ENCODE measurements at places on chromosomes 3 and 15.

DNA sequence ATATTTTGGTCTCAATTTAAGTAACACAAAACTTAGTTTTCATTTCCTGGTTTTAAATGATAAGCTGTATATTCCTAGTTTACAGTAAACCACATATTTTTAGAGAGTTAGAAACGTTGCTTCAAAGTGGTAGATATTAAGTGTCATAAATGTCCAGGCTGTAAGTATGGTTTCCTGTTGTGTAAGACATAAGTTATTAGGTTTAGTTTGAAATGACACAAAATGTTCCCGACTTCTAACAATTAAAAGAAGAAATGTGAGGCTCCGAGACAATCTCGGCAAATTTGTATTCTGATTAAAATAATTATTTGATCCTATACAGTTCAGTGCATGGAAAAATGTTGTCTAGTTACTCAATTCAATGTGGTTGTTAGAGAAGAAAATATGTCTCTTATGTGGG lies 387.3 kb downstream of the EPHA3 start:
- DNase-seq, result no peak

DNA sequence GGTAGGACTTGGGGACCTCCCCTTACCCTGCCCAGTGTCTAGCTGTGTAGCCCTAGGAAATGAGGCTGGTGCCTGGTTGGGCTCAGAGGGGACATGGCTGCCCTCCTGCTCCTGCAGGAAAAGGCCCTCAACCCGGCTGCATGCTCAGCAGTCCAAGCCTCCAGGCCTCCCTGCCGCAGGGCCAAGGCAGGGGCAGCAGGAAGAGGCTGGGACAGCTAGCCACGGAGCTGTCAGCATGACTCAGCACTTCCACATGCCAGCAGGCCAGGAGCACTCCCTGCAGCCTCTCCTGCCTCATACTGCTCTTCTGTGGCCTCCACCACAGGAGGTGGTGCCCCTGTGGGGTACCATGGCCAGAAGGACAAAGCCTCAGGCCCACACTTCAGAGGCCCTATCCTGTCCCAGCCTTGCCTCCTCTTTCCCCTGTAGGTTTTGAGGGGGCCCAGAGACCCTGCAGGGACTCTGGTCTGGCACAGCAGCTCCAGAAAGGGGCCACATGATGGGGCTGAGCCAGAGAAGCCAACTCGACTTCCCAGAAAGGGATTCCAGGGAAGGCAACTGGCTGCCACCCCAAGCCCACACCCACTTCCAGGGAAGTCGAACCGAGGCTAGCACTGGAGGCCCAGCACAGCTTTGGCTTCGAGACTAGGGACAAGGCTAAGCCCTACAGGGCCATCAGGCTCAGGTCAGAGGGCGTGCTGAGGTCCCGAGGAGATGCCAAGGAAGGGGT lies 19.5 kb downstream of the TKT start:
- DNase-seq, result peak; percentile 72

GRCh38 chr15:60416484-60416883 lies 18.7 kb upstream of the ANXA2 start:
- DNase-seq, result no peak

DNA sequence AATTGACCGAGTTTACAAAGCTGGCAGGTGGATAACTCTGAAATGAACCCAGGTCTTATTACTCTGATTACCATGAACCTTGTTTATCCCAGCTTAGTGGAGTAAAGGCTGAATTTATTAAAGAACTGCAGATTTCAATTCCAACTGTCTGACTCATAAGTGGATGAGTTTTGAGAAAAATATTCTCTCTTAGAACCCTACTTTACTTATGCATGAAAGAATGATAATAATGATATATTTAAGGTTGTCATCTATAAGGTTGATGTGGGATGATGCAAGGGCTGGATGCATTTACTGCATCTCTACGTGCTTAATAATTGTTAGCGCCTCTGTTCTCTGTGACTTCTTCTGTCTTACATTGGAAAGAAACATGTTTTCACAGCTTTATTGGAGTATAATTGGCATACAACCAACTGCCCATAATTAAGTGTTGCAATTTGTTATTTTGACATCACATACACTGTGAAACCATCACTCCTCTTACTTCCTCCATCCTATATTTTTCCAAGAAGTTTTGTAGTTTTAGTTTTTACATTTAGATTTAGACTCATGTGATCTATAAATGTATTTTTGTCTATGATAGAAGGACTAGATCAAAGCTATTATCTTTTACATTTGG lies 771.2 kb upstream of the ARRDC4 start:
- no peak for DNase-seq

- DNase-seq, result no peak
Observed at GRCh38 chr15:60155661-60156060, 151.6 kb downstream of the FOXB1 start.

DNA sequence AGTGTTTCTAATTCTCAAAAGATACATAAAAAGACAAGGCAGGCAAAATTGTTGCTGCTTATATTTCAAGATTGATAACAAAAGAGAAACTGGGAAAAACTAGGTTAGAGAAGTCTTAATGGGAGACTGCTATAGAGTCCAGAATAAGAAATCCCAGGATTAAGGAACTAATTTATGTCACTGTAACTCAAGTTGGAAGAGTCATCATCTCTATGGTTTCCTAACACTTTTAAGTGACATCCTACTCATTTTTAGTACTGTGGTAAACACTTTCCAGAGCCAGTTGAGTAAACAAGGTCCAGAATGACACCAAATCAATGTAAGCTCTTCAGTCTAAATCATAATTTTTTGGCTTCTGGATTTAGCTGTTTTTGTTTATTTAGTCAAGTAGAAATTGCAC lies 8.0 kb downstream of the CLDN16 start:
- no peak for DNase-seq

DNA sequence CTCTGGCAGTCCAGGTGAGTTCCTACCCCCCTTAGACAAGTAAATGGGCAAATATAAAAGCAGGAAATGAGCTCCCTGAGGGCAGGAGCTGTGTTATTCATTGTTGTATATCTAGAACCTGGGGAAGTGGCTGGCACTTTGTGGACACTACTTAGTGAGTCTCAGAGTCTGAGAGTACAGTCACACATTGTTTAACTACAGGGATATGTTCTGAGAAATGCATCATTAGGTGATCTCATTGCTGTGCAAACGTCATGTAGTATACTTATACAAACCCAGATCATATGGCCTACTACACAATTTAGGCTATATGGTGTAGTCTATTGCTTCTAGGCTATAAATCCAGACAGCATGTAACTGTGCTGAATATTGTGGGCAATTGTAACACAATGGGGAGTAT lies 52.4 kb downstream of the DRD3 start:
- DNase-seq, result no peak

DNA sequence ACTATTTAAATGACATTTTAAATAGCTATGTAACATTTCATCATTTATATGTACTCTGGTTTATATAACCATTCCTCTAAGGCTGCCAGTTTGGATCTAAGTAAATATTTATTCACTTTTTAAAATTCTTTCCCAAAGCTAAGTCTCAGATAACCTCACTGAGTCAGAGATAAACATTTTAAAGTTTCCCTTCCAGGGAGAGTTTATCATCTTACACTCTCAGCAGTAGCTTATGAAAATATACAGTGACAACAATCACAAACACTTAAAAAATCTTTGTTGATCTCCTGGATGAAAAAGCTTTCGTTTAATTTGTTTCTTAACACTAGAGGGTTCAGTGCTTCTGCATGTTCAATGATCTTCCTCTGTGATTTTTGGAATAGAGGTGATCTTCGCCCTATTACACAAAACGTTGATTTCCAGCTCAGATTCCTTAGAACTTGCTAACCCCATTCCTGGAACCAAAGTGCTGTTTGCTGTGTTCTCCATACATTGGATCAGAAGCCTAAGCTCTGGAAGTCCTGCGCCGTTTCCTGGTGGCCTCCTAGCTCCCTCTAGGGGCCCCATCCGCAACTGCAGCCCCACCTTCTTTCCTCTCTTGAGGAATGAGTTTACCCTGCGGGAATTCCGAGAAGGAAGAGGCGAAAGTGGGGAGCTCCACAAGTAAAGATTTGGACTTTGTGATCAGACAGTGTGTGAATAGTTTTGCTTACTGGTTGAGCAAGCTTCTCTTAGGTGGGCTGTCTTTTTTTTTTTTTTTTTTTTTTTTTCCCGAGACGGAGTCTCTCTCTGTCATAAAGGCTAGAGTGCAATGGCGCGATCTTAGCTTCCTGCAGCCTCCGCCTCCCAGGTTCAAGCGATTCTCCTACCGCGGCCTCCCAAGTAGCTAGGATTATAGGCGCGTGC lies 29.3 kb upstream of the SACM1L start:
- peak; percentile 24 for DNase-seq

DNA sequence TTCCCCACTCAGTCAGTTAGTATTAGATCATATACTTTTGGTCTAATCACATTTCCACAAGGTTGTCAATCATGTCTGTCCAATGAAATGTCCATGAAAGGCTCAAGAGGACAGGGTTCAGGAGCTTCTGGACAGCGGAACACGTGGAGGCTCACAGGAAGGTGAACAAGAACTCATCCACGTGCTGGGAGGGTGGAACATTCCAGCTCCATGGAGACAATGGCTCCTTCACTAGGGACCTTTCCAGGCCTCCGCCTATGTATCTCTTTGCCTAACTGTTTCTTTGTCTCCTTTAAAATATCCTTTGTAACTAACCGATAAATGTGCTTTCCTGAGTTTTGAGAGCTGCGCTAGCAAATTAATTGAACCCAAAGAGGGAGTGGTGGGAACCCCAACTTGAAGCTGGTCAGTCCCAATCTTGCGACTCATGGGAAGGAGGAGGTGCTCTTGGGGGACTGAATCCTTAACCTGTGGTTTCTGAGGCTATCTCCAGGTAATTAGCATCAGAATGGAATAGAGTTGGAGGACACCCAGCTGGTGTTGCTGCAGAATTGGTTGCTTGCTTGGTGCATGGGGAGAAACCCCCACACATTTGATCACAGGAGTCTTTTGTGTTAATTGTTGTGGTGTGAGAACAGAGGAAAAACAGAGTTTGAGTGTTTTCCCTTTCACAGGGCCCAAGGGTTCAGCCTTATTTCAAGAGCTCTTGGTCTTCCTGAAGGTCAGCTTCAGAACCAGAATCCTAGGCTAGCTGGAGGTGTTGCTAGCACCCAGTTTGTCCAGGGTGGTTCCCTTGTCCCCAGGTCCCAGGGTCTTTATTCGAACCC lies 3.0 kb upstream of the TKT start:
- DNase-seq, result peak; percentile 18

DNA sequence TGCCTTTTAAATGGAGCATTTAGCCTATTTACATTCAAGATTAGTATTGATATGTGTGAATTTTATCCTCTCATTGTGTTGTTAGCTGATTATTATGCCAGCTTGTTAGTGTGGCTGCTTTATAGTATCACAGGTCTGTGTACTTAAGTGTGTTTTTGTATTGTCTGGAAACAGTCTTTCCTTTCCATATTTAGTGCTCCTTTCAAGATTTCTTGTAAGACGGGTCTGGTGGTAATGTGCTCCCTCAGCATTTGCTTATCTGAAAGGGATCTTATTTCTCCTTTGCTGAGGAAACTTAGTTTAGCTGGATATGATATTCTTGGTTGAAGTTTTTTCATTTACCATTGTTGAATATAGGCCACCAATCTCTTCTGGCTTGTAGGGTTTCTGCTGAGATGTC lies 549.0 kb downstream of the EPHA3 start:
- DNase-seq, result no peak

DNA sequence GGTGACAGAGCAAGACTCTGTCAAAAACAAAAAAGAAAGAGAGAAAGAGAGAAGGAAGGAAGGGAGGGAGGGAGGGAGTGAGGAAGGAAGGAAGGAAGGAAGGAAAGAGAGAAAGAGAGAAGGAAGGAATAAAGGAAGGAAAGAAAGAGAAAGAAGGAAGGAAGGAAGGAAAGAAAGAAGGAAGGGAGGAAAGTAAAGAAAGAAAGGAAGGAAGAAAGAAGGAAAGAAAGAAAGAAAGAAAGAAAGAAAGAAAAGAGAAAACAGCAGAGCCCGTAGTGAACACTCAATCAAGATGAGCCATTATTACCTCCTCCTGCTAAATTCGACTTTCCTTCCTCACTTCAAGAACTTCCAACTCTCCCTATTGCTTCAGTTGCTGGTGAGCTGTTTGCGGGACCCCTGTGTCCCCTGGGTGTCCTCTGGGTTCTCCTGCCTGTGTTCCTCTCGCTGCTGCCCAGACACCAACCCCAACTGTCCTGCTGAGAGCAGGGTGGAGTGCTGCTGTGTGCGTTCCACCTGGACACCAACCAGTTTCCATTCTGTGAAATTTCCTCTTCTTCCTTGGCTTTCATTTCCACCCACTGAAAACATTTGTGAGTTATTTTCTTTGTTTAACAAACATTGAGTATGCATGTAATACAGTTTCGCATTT lies 266.4 kb downstream of the FAM43A start:
- no peak for DNase-seq

DNA sequence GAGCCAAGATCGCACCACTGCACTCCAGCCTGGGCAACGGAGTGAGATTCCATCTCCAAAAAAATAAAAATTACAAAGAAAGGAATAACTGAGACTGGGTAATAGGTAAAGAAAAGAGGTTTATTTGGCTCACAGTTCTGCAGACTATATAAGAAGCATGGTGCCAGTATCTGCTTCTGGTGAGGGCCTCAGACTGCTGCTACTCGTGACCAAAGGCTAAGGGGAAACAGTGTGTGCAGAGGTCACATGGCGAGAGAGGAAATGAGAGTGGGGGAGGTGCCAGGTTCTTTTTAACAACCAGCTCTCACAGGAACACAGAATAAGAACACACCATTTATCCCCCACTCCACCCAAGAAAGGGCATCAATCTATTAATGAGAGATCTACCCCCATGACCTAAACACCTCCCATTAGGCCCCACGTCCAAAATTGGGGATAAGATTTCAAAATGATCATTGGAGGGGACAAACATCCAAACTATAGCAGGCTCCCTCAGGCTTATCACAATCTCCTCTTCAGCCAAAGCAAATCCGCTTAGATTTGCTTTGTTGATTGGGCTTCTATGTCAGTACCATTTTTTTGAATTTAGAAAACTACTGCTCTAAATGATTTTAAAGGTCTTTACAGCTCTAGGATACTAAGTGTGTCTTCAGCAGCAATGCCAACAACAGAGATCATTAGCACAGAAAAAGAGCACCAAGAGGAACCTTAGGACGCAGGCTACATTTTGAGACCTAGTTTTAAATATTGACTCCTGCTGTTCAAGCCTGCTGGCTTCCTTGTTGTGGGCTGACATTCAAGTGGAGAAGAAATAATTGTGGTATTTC lies 84.2 kb upstream of the TBL1XR1 start:
- no peak for DNase-seq

DNA sequence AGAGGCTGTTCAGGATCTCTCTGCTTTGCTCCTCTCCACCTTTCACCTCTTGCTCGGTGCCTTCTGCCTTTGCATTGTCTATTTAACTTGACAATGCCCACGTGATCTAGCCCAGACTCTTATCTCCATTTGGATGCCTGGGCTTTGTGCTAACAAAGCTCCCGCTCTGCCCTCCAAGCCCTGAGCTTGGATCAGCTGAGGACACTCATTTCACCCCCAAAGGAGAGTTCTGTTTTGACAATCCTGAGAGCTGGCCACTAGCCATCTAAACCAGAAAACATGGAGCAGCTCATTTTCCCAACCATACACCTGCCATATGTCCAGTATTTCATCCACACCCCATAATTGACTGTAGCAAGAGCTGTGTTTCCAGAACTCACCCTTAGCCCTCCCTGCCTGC lies 12.8 kb downstream of the GPR176 start:
- no peak for DNase-seq

GRCh38 chr3:33746416-33747116 lies 28.5 kb upstream of the CLASP2 start:
- DNase-seq, result no peak

Measured in anterior cingulate cortex (tissue), 58 donors.